Non-pigmented ciliary epithelial cell (primary cell): ENCODE measurements at places on chromosomes 2 and 18.
A peak's percentile ranks its signal among the peaks of the same experiment; 100 is the strongest.

DNA sequence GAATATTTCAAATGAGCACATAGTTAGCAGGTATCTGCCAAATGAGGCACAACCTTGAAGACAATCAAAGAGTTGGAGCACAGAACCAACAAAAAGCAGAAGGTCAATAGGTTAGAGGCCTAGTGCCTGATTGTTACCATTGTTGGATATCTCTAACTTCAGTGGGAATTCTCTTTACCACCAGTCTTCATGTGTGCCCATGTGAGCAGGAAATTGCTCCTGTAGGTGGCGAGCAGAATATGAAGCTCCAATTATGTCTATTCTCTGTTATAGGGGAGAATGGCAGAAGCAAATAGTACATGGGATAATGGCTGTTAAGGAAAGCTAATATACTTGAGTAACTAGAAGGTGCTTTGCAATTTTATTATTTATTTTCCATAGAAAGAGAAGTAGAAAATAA, 14.9 kb upstream of the ZNF385B start:
- no peak for DNase-seq

GRCh38 chr2:437756-438393, 150.0 kb upstream of the ALKAL2 start:
- DNase-seq: no peak

DNA sequence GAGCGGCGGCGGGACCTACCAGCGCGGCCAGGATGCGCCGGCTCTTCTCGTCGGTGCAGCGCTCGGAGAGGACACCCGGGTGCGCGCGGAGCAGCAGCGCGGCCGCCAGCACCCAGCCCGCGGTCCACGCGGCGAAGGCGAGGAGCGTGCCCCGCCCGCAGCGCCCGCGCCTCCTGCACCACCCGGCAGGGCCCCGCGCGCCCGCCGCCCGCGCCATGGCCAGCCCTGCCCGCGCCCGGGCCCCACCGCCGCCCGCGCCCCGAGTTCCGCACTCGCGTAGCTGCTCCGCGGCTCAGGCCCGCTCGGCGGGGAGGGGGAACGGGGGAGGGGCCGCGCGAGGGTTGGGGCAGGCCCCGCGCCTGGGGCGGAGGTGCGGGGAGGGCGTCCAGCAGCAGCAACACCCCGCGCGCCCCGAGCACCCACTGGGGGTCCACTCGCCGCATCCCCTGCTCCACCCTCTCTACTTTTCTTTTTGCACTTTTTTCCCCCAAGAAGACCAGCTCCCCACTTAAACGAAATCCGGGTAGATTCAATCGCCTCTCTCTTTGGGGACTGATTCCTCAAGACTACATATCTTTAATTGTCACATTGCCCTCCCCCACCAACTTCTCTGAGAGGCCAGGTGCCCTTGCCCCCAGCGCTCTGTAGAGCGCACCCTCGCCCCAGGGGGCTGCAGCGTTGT, at the start of gene DIPK1C:
TSS of gene DIPK1C (minus strand) at position 266 of the 682 bp plus-strand sequence. CDS start at position 217, 49 bp downstream.
- no peak for DNase-seq

GRCh38 chr18:23377669-23378301, 75.3 kb upstream of the RIOK3 start:
- peak; percentile 78 for DNase-seq
